ENCODE measurements at places on chromosomes 11 and 22.
A peak's percentile ranks its signal among the peaks of the same experiment; 100 is the strongest.

DNA sequence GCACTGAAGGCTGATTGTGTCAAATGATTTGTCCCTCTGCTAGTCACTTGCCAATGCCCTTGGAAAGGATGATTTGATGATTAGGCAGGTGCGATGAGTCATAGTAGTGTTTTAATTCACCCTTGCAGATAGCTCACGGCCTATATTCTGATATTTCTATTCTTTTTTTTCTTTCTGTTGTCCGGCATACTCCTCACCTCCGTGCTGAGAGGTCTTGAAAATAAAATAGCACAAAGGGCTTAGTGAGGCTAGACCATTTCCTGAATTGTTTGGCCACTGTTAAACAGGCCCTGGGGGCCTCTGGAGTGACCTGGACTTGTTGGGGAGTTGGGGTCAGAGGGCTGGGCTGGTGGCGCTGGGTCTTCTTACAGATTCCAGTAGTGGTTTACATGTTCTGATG lies 99.8 kb downstream of the ZBTB16 start:
- DNase-seq = no peak

- no peak for DNase-seq
Measured at GRCh38 chr11:113664069-113664980, 41.8 kb downstream of the TMPRSS5 start.

DNA sequence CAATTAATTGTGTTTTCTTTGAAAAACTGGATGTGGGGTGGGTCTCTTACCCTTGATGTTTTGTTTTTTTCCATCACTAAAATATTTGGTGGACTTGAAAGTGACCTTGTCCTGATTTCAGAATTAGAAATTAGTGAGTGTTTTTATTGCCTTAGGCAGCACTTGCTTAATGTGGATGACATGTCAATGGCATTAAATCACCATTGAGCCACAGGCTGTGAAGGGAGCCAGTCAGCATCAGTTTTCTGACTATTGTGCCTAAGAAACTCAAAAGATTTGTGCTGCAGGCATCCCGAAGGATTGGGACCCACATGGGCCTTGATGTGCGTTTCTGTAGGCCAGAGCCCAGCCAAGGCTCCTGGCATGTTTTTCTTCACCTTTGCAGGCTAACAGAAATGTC lies 53.8 kb downstream of the SWAP70 start:
- no peak for DNase-seq

- DNase-seq = no peak
Measured at GRCh38 chr11:128419012-128419767, 168.2 kb downstream of the ETS1 start.

DNA sequence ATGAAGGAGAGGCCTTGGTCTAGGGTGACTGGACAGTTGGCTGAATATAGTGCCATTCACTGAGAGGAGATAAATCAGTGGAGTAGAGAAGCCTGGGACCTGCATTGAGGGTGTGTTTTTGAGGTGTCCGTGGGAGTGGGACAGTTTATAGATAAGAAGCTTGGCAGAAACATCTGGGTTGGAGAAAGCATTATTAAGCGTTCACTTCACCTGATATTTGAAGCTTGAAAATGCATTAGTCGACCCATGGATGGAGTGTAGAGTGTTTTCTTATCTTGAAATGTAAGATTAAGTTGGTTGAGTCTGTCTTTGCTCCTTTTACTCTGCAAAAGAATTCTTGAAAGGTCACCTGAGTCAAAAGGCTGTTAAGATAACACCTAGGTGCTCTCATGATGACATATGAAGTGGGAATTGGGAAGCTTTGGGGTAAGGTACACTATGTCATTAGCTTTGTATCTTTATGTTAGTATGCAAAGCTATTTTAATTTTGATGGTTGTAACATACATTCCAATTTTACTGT lies 160.7 kb downstream of the ARHGAP42 start:
- no peak for DNase-seq

DNA sequence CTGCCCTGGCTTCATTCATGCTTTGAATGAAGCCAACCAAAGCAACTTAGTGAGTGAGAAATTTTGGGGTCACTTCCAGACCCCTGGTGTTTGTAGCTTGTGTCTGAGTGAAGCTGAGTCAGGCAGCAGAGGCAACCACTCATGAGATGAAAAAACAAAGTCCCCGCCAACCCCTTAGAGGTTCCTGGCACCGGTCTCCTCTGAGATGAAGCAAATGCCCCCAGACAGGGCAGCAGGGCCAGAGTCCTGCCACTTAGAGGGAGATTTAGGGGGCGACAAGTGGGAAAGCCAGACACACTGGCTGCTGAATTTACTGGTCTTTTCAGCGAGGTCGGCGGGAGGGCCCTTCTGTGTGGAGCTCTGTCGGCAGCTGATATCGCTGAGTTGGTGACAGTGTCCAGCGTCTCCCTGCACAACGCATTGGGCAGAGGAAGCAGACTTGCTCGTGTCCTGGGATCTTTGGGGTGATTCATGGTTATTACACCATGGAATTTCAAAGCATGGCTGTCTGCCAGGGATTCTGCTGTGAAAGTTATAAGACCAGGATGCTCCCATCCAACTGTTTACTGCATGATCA lies 482.6 kb downstream of the MIAT start:
- DNase-seq = peak; percentile 77

- DNase-seq = no peak
Measured at GRCh38 chr22:29744902-29745301, 21.9 kb downstream of the ZMAT5 start.

DNA sequence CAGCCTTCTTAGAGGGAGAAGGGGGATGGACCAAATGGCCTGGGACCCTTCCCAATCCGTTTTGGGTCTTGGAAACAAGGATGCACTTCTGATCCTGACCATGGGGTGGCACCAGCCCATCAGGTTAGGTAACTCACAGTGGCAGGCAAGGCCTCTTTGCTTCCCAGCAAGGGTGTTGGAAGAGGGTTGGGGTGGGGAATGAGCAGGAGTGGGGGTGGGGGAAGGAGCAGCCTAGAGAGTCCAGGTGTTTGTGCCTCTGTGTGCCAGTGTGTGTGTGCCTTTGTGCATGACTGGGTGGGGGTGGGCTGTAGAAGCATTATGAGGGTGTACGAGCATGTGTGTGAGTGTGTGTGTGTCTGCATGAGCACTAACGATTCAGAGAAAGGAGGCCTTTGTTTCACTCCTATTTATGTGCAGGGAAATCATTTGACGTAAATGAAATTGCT lies 213.1 kb downstream of the INSC start:
- peak; percentile 36 for DNase-seq

GRCh38 chr11:5553343-5553742 lies 5.0 kb upstream of the OR52H1 start:
- DNase-seq = no peak

All from hepatic stellate cell (primary cell).